Stimulated activated naive CD4-positive, alpha-beta T cell treated with Interleukin-2 at 50 U/mL for 16 hours (primary cell): ENCODE measurements at places on chromosomes 4 and X.

DNA sequence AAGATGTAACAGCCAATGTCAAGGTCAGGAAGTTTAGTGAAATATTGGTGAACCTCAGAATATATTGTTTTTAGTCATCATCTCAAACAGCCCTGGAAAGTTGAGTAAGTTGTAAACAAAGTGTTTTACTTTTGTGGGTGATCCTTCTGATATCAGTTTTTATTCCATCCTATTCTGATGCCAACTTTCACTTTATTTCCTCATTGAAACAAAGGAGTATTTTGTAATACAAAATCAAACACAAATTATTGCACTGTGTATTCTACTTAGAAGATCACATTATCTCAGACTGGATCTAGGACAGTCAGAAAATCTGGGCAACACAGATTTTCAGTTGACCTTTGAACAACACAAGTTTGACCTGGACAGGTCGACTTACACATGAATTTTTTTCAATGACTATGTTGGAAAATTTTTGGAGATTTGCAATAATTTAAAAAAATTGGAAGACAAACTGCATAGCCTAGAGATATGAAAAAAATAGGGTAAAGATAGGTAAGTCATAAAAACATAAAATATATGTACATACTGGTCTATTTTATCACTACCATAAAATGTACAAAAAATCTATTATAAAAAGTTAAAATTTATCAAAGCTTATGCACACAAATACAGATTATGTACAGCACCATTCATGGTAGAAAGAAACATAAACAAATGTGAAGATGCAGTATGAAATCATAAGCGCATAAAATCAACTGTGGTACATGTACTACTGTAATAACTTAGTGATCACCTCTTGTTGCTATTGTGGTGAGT, 709.1 kb upstream of the FAM241A start:
- DNase-seq = no peak

GRCh38 chrX:95675794-95676193, 1008.8 kb upstream of the DIAPH2 start:
- DNase-seq = no peak

DNA sequence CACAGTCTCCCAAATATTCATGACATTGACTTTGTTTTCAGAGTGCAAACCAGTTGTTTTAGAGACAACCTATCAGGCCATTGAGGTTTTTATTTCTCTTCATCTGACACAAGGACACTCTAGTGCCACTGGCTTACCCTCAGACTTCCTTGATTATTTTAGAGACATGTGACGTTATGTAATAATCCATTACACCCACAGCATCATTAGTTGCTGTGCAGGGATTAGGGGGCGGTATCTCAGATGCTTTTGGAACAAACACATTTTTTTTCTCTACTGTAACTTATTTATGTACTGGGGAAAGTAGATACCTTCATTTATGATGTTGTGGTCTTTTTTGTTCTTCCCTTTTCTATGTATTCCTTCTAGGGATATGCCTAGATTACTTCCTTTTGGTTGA, 2293.1 kb downstream of the PCDH7 start:
- DNase-seq = no peak

DNA sequence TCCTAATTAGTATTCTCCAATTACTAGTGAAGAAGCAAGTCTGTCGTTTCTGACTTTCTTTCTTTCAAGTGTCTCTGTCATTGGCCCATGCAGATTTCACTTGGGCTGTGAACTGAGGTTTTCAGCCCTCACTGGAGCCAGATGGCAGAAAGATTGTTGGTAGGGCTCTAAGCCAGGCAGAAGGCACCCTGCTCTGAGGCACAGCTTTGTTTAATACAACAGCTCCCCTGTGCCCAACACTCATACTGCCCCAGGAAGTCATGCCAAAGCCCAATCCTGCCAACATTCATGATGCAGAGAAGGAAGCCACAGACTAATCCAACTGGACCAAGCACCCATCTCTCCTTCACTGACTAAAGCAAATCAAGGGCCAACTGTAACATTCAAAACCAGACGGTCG, 117.1 kb upstream of the FRG1 start:
- DNase-seq = no peak

- no peak for DNase-seq
These were observed 10.5 kb downstream of the KLF3 start for GRCh38 chr4:38674258-38675144.

DNA sequence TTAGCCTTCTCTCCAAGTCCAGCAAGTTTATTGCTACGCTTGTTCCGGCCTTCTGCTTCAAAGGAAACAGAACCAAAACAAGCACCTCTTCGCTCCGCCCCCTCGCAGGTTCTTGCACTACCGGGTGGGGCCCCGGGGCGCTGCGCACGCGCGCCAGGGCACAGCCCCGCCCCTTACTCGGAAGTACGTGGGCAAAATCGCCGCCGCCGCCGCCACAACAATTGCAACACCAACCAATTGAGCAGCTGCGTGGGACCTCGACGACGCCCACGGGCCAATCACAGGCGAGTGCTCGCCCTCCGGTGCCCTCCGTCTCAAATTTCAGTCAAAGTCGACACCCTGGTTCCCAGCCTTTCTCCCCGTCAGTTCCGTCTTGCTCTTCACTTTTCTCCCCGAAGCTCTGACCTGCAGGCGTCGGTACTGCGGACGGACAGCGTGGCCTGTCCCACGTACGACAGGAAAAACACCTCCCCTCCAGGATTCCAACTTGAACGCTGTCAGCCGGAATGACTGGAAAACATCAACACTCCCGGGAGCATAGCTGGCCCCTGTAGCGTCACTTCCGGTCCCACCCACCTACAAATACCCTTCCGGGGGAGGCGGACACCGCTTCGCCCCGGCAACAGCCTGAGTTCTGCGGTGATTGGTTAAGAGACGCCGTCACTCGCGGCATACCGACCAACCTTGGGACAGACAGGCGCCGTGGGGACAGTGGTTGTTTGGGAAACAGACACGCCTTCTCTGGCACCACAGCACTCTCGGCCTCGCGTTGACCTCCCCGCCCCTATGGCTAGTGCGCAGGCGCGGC, 624 bp upstream of the OTUD5 start:
- DNase-seq = peak; percentile 92

DNA sequence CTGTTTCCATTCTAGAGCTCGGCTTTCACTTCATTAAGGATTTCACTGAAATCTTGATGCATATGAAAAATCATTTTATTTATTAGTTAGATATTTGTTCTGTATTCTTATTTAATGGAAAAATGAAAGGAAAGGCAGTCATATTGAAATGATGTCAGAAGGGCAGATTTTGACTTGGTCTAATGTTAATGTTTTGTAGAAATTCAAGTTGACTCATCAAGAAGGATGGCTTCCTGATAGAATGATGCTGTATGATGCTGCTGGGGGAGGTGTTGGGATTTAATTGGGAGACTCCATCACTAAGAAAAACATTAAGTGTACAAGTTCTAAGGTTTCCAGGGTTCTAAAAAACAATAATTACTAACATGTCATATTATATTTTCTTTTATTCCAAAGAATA, 204.8 kb downstream of the PDGFC start:
- DNase-seq = no peak

DNA sequence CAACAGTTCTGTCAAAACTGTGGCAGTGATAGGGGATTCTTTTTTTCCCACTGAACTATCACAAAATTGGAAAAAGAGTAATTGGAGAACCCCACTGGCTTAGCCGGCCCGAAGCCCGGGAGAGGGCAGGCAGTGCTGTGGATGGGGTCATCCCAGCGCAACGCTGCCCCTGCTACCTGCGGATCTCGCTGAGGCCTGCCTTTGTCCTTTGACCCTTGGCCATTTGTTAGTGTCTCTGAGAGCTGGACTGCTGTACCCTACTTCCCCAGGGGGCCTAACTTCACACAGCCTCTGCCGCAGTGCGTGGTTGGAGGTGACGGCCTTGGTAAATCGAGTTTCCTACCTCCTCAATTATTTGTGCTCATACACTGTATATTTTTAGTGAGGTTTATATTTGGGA, 43.0 kb upstream of the MSANTD1 start:
- no peak for DNase-seq

DNA sequence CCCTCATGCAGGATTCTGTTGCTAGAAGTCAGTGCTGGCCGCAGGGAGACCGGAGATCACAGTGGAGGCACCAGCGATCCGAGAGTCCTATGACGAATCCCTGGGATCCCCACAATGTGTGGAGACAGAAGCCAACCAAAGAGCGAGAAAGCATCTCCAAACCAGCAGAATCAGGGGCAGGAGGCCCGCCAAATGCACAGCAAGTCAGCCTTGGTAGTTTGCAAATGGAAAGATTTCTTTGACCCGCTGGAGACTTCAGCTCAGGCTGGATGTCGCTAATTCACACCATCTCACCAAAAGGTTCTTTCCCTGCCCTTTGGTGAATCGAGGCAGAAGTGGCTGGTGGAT, 505 bp upstream of the PKD2 start:
- no peak for DNase-seq

GRCh38 chr4:17232566-17233253, 279.2 kb downstream of the QDPR start:
- no peak for DNase-seq

DNA sequence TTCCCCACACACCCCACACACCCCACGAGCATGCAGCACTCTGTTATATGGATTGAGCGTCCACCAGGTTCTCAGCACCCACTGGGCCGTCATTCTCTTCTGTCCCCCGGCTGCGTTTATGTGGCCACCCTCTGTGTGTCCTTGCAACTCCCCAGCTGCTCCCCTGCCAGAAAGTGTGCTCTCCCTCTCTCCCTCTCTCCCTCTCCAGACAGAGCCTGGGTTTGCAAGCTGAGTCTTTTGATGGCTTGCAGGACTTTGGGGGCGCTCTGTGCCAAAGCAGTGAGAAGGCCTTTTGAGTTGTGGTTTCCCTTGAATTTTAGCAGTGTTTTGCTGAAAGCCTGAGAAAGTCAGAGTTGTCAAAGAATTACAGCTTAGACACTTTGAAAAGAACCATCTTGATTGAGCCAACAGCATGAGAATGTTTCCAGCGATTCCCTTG, 173.5 kb downstream of the DCLK2 start:
- DNase-seq = no peak

- no peak for DNase-seq
These were observed 290.6 kb downstream of the ZNF674 start for GRCh38 chrX:46254641-46255040.

DNA sequence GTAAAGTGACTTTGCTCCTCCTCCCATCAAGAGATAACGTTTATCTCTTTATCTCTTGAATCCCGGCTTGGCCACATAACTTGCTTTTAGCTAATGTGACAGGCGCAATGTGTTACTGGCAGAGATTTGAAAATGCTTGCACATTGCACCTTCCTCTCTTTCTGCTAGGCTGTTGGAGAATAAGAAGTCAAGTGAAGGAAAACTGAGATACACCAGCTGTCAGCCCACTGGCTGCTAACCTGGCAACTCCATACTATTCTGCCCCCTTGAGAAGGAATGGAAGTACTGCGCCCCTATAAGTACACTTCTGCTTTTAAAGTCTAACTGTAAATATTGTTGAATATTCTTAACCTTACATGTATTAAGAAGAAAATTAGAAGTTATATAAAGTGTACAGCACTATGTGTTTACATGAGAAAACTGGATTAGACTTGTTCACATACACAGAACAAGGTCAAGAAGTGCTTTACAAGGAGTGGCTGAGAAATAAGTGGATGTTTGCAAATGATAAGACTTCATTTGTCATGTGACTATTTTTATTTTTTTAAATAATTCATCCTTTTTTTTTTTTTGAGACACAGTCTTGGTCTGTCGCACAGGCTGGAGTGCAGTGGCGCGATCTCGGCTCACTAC, 424.5 kb upstream of the CTSO start:
- DNase-seq = no peak

DNA sequence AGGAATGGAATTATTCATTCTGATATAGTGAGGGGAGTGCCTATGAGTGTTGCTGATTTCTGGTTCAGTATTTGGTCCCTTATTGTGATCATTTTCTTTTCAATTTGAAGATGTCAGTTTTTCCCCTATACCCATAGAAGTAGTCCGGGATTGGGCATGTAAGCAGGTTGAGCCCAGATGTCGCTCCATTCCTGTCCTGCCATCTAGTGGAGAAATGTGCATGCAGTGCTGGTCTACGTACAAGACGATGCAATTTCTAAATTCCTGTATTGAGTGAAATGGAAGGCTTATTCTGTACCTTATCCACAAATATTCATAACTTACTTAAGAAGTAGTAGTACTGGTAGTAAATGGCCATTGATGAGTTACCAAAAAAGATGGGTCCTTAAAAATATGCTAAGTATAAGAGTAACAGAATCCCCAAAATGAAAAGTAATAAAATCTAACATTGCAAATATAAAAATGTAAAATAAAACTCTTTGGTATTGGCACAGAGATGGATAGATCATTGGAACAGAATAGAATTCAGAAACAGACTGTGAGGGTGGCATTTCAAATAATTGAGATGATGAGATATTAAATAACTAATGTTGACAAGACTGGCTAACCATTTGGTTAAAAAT, 60.9 kb downstream of the UGT8 start:
- no peak for DNase-seq
